Substantia nigra (tissue), 51 donors: ENCODE measurements at places on chromosomes 6 and 20.

GRCh38 chr6:153976921-153977693 lies 61.9 kb upstream of the OPRM1 start:
- DNase-seq, result no peak

GRCh38 chr6:32327103-32327502 lies 44.6 kb downstream of the TSBP1 start:
- no peak for DNase-seq

GRCh38 chr6:41155132-41155805 lies 1.1 kb upstream of the TREML1 start:
- DNase-seq, result no peak

GRCh38 chr6:71412559-71413140 lies 124.0 kb downstream of the OGFRL1 start:
- no peak for DNase-seq

GRCh38 chr20:38158701-38159351 lies 6.2 kb downstream of the TGM2 start:
- no peak for DNase-seq

DNA sequence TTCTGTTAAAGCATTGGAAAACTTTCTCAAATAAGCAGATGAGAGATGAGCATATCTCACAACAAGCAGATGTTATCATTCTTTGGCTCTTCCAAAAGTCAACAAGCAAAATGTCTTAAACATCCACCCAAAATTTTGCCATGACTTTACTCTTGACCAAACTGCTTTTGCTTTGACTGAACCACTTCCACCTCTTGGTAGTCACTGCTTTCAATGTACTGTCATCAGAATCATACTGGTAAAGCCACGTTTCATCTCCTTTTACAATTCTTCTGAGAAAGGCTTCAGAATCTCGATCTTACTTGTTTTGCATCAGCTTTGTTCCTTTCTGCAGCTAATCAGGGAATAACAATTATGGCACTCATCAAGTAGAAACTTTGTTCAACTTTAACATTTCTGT lies 498.5 kb upstream of the GJE1 start:
- no peak for DNase-seq

DNA sequence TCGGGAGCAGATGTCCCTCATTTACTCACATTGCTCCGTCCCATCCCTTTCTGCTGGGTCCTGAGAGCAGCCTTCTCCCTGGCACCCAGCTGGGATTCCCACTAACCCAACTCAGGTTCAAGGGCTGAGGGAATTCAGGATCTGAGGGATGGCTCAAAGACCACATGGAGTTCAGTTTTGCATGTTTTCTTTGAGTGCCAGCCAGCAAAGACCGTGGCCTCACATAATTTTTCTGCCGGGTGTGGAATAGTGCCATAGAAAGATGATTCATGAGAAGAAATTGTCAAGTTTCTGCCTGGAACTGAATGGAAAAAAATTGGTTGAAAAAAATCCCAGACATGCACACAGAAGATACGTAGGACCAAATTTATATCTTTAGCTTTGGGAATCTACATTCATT lies 168.6 kb downstream of the CD83 start:
- no peak for DNase-seq

DNA sequence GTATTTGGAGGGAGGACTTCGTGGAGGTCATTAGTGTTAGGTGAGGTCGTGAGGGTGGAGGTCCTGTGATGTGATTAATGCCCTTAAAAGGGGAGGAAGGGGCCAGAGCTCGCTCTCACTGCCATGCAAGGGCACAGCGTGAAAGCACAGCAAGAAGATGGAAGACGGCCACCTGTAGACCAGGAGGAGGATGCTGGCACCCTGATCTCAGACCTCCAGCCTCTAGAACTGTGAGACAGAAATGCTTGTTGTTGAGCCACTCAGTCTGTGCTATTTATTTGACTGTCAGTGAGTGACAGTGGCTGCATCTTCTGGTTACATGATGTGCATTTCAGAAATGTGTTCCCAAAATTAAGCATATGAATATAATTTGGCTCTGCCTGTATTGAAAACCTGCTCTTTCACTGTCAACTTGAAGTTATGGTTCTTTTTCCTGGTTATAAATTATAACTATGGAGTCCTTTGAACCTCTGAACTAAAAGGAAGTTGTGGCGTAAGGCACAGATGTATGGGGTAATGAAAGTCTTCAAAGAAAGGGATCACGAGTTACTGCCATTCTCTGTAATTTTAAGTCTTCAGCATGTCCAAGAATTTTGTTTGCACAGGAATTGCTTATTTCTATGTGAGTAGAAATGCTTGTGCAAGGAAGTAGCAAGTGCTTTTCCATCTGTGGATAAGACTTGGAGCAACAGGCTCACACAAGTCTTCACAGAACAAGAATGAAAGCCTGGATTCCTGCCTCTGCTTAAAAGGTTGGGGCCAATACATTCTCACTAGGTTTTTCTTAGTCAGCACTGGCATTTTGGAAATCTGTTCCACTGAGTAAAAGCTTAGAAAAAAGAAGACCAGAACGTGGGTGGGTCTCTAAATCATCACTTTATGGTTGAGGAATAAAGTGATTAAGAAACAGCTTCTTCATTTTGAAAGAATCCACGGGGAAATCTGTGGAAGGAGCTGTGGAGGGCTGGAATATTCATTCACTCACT lies 10.3 kb downstream of the PPP1R14C start:
- DNase-seq, result no peak

- no peak for DNase-seq
These were observed 38.3 kb upstream of the SAMHD1 start for GRCh38 chr20:36989797-36990196.

GRCh38 chr20:18587665-18588573 lies at the start of gene DTD1:
DTD1 (plus strand) TSS chr20:18588054; CDS start chr20:18588073, 19 bp downstream.
- peak; percentile 96 for DNase-seq

- DNase-seq, result no peak
These were observed 2.1 kb downstream of the RAET1E start for GRCh38 chr6:149895833-149896271.

- DNase-seq, result no peak
These were observed 59.9 kb downstream of the HTR1B start for GRCh38 chr6:77403424-77403823.

DNA sequence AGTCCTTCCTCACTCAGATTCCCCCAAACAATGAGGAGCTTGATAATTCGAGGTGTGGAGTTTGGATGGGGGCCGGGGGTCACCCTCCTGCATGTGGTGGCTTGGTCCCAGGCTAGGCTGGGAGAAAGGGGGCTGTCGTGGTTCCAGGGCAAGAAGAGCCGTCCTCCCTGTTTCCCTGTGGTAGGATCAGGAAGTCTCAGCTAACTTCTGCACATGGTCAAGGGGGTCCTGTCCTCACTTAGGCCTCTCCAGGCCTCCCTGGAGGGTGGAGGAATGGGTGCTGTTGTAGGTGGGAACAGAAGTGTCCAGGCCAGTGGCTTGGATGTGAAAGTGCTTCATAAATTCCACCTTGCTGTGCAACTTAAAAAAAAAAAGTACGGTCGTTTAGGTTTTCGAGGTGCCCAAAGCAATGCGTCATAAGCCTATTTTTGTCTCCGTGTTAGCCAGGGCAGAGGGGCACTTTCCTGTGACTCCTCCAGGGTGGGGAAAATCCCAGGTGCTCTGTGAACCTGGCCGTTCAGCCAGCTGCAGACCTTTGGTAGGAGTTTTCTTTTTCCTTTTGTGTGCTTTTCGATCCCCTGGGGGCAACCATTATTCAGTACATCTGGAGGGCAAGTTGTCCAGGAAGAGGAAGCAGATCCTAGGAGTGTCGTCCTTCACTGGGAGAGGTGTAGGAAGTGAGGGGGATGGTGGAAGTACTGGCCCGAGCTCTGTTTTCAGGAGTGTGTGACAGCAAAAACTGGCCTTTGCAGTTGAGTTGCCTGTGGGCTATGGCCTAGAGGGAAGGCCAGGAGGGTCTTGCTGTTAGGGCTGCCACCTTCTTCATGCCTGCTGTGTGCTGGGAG lies 9.6 kb downstream of the IGF2R start:
- DNase-seq, result no peak

DNA sequence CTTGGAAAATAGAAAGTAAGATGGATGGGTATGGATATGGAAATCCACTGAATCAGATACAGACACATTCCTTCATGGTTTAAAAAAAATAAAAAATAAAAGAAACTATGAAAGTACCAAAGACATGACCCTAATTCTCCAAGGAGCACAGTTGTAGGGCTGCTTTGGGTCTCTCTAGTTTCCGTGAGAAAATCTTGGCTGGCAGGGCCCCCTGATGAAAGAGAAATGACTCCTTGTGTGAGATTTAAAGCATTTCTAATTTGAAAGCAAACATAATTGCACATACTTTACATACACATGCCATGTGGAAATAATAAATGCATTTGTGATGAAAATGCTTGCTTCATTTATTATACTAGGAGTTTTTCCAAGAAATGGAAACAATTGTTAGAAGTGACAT lies 593.9 kb upstream of the BTBD3 start:
- DNase-seq, result no peak

DNA sequence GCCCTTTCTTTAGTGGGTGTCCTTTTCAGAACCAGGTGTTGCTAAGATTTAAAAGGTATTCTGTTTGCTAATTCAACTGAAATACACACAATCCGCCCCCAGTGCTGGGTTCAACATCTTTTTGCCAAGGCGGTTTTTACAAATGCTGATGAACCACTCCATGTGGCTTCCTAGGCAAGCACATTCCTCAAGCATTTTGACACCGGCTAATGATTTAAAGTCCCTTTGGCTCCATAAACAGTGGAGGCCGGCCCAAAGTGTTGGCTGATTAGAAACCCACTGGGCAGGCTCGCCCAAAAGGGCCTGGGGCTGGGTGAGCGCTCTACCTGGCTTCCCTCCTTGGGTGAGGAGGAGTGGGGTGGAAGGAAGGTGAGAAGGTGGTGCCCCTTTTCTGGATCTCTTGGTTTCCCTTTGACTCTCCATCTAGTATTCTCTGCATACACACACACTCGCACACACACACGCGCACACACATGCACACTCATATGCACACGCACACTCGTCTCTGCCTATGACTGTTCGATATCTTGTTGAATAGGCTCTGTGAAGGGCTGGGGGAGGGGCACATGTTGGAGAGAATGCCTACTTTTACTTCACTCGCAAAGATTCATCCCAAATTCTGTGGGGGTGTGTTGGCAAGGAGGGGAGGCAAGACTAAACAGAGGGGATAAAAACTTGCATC lies 66.7 kb upstream of the ARMC2 start:
- no peak for DNase-seq

DNA sequence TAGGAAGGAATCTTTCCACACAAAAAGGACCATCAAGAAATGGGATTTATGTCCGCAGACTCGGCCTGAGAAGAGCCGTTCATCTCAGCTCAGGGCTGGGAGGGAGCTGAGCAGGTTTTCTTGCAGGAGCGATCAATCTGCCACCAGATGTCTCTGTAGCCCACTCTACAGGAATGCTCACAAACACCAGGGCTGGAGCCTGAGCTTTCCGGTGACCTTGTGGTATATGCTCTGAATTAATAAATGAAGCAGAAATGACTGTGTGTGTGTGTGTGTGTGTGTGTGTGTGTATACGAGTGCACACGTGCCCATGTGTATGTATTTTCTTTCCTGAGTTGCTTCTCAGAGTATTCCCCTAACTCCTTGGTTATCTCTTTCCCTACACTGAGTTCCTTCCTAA lies 12.0 kb downstream of the CD83 start:
- no peak for DNase-seq

GRCh38 chr6:1100269-1100668 lies 211.6 kb upstream of the FOXQ1 start:
- DNase-seq, result no peak
